ENCODE measurements at places on chromosomes 7 and 10. TPM values are rescaled to one million over a fixed set of nuclear protein-coding genes. Genes with fewer than 3 reads are reported as not detected.

DNA sequence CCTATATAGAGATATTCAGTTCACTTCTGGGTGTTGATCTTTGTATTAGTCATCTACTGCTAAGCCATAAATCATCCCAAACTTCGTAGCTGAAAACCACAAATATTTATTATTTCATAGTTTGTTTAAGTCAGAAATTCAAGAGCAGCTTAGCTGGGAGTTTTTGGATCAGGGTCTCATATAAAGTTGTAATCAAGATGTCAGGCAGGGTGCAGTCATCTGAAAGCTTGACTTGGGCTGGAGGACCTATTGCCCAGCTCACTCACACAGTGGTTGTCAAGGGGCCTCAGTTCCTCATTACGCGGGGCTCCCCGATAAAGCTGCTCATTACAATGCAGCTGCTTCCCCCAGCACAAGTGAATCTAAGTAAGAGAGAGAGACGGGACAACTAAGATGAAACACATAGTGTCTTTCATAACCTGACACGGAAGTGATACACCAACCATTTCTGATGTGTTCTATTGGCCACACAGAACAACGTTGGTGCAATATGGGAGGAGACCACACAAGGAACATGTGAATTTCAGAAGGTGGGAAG is 15.7 kb downstream of the PPP1R3C start:
- H3K36me3 ChIP-seq = no peaks in the 10 kb centered on the region
- no peak overlapping the region for H3K4me3 ChIP-seq
- H3K27me3 ChIP-seq = no peaks in the 10 kb centered on the region
- no peaks in the 10 kb centered on the region for H3K4me1 ChIP-seq

DNA sequence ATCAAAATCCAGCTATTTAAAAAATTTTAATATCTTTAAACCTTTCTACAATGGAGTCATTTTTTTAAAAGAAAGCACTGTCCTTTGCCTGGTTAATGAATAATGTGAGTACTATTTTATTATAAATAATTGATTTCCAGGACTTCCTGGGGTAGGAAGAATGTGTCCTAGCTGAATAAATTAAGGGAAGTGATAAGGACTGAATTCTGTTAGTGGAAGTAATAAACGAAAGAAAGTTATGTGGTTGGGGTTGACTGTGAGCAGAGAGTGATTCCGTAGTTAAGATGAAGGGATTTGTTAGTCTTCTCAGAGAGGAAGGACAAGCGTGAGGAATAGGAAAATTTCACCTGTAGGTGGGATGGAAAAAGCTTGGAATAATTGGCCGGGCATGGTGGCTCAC is 59.1 kb downstream of the AHCYL2 start:
- no peak overlapping the region for H3K27ac ChIP-seq
- no peaks in the 10 kb centered on the region for H3K4me1 ChIP-seq
- no peaks in the 10 kb centered on the region for H3K36me3 ChIP-seq

- peaks cover 3% of the 10 kb centered on the region for H3K4me1 ChIP-seq
- no peaks in the 10 kb centered on the region for H3K27me3 ChIP-seq
- H3K4me3 ChIP-seq = no peak overlapping the region
- no peaks in the 10 kb centered on the region for H3K36me3 ChIP-seq
Observed at GRCh38 chr7:104971290-104972071, 42.5 kb upstream of the KMT2E start.

DNA sequence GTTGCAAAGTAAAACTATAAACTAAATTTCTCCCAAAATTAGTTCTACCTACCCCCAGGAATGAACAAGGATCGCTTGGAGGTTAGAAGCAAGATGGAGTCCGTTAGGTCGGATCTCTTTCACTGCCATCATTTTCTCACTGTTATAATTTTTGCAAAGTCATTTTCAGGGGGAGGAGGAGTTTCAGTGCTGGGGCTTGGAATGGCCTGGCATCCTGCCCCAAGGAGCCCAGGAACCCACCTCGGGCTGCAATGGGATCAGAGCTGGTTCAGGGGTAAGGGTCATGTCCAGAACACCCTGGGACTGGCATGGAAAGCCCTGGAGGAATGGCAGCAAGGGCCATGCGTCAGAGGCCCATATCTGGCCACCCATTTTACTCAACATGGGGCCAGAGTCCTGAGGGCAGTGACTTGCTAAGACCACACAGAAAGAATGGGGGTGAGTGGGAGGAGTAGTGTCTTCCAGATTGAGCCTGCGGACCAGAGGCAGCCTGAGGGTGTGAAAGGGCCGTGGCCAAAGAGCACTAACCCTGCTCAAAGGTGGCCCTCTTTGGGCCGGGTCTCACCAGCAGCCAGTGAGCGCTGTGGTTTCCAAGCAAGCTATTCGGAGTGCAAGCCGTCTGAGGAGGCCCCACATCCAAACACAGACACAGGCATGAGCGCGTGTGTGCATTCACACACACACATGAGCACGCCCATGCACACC is 31.8 kb downstream of the GPRIN2 start:
- no peak for DNase-seq
- H3K4me1 ChIP-seq = no peaks in the 10 kb centered on the region
- no peaks in the 10 kb centered on the region for H3K36me3 ChIP-seq
- no peaks in the 10 kb centered on the region for H3K27me3 ChIP-seq

DNA sequence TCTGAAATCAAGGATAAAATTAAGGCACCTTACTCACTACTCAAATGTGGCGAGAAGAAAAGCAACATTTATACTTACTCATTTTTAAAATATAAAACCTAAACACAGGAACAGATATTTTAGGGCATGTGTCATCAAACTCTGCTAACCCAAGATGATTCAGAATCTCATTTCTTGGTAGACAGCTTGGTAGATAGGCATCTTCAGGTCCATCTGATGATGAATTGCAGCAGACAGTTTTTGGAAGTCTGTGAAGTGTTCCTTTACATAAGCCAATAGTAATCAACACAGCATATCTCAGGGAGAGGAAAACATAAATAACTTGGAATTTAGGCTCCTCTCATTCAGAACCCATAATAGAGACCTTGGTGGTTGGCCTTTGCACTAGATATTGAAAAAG is 3.4 kb downstream of the HIPK2 start:
- peaks cover 12% of the 10 kb centered on the region for H3K4me1 ChIP-seq
- H3K36me3 ChIP-seq = no peaks in the 10 kb centered on the region
- H3K4me3 ChIP-seq = no peak overlapping the region
- H3K27me3 ChIP-seq = no peaks in the 10 kb centered on the region
- no peak for DNase-seq

DNA sequence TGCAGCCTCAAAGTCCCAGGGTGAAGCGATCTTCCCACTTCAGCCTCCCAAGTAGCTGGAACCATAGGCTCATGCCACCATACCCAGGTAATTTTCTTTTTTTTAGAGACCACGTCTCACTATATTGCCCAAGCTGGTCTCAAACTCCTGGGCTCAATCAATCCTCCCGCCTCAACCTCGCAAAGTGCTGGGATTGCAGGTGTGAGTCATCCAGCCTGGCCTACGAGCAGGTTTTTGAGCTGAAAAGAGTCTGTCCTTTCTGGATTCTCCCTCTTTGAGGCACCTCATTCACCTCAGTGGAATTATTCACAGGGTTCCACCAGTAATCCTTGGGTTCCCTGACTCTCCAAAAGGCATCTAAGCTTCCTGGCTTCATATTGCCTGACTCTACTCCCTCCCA is 7.6 kb upstream of the LEP start:
- no peaks in the 10 kb centered on the region for H3K27me3 ChIP-seq
- H3K4me3 ChIP-seq = no peak overlapping the region
- no peak for DNase-seq
- H3K27ac ChIP-seq = no peak overlapping the region
- H3K4me1 ChIP-seq = no peaks in the 10 kb centered on the region

GRCh38 chr10:88735661-88736060 is 24.2 kb upstream of the LIPN start:
- H3K4me3 ChIP-seq = no peak overlapping the region
- no peaks in the 10 kb centered on the region for H3K27me3 ChIP-seq
- DNase-seq = no peak
- no peaks in the 10 kb centered on the region for H3K4me1 ChIP-seq
- H3K27ac ChIP-seq = no peak overlapping the region

DNA sequence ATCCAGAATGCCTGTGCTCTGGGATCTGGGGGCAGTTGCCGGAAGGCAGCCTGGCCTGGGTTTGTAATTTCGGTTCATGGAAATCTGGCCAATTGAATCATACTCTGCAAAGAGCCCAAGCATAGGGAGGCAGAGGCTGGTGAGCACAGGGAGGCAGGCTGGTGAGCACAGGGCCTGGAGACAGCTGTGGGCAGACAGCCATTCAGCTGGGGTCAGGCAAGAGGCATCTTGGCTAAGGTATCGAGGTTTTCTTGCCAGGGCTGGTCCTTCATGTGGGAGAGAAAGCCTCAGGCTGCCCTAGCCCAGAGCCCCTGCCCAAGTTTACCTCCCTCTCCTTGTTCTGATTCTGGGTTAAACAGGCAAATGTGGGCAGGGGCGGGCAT is 63.7 kb upstream of the BAIAP2L1 start:
- no peaks in the 10 kb centered on the region for H3K36me3 ChIP-seq
- no peak for DNase-seq
- H3K4me3 ChIP-seq = no peak overlapping the region
- H3K27ac ChIP-seq = no peak overlapping the region
- no peaks in the 10 kb centered on the region for H3K4me1 ChIP-seq

GRCh38 chr7:34900891-34901513 is 136.3 kb downstream of the DPY19L1 start:
- no peaks in the 10 kb centered on the region for H3K27me3 ChIP-seq
- H3K36me3 ChIP-seq = no peaks in the 10 kb centered on the region
- no peaks in the 10 kb centered on the region for H3K4me1 ChIP-seq
- no peak overlapping the region for H3K4me3 ChIP-seq
- no peak overlapping the region for H3K27ac ChIP-seq

DNA sequence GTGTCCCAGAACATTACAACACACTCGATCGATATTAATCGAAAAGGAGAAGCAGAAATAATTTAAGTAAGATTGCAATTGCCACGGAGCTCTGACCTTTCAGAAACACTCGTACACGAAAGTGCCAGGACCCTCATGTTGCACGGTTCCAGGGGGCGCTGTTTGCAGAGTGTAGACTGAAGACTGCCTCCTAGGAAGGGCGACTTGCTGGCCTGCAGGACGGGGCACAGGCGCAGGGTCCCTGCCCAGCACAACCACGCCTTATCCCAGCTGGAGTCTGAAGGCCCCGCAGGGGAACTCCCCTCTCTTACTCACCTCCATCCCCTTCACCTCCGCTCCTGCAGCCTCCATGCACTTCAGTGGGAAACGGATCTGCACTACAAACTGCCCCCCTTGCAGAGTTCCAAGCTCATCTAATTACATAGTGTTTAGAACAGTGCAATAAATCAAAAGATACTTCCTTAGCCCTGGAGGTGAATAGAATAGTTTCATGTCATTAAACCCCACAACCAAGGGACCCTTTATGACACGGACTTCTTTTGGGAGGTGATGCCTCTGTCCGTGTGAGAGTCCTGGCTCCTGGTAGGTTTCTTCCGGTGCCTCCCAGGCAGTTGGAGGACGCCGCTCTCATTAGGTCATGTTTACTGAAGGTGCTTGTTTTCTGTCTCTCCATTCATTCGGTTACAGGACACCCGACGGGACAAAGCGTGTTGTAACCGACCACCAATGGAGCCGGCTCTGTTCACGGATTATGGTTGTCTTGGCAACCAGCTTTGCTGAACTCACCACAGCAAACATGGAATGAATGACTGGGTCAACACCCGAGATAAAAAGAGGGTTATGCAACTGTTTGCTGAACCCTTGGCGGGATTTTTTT is 262.2 kb downstream of the BAMBI start:
- H3K4me3 ChIP-seq = no peak overlapping the region
- no peaks in the 10 kb centered on the region for H3K4me1 ChIP-seq
- no peaks in the 10 kb centered on the region for H3K36me3 ChIP-seq
- H3K27me3 ChIP-seq = no peaks in the 10 kb centered on the region
- peak; percentile 44 for DNase-seq

DNA sequence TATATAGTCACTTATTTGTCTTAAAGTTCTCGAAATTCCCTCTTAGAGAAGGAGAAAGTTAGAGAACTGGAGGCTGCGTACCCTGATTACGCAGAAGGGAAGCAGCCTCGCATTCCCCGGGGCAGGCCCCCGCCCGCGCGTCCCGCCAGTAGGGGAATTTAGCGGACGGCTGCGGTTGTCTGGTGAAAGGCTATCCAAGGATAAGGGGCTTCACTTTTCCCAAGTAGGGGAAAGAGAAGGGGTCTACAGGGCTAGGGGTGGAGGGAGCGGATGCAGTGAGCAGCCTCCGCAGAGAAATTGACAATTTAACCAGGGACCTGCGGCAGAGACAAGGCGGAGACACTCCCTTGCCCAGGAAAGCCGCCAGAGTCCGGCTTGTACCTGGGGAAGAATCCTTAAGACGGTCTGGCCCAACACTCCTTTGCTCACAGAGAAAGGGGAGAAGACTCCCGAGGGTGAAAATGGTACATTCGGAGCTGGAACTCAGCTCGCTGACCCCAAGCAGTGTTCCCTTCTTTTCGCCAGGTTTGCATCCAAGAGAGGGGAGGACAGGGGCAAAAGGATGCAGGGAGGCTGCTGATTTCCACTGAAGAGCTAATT is 994 bp upstream of the MAGI2 start:
- H3K4me1 ChIP-seq = no peaks in the 10 kb centered on the region
- no peaks in the 10 kb centered on the region for H3K27me3 ChIP-seq
- no peak overlapping the region for H3K27ac ChIP-seq
- H3K36me3 ChIP-seq = no peaks in the 10 kb centered on the region
- no peak for DNase-seq
- H3K4me3 ChIP-seq = no peak overlapping the region

DNA sequence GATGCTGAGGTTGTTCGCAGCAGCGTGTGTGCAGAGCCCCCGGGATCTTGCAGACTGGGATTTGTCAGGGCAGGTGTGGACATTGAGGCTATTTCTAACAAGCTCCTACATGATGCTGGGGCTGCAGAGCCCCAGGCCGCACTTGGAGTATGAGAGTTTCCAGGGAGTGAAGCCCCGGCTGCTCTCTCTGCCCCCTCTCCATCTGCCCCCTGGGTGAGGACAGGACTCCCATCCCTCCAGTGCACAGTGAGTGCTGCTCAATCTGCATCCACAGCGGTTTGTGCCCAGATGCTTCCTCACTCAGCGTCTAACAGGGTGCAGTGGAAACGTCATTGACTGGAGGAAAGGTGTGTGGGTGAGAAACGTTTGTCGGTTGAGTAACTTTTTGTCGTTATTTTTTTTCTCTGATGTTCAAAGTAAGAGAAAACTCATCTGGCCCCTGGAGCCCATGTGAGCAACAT is 25.3 kb downstream of the IL2RA start:
- no peaks in the 10 kb centered on the region for H3K36me3 ChIP-seq
- no peak overlapping the region for H3K27ac ChIP-seq
- no peaks in the 10 kb centered on the region for H3K4me1 ChIP-seq

Gene FAM24B
- 11.6 TPM for total RNA-seq

Gene PDGFA
- 0.56 TPM for total RNA-seq

Gene FFAR4
- total RNA-seq = not detected

Gene CDCA7L
- 278 TPM for total RNA-seq

Gene INHBA
- not detected for total RNA-seq

Gene PRLHR
- not detected for total RNA-seq
